ENCODE measurements at places on chromosomes 7 and 10. TPM values are rescaled to one million over a fixed set of nuclear protein-coding genes. Genes with fewer than 3 reads are reported as not detected.
A peak's percentile ranks its signal among the peaks of the same experiment; 100 is the strongest.

The PON2 gene
- 75.6 TPM for total RNA-seq

The GRID2IP gene
- 3.5 TPM for total RNA-seq

The SNX10 gene
- 40.6 TPM for total RNA-seq

The RAMP3 gene
- total RNA-seq, result 1.4 TPM

- no peak for DNase-seq
Measured at GRCh38 chr7:102081244-102081627, 205.4 kb upstream of the SH2B2 start.

DNA sequence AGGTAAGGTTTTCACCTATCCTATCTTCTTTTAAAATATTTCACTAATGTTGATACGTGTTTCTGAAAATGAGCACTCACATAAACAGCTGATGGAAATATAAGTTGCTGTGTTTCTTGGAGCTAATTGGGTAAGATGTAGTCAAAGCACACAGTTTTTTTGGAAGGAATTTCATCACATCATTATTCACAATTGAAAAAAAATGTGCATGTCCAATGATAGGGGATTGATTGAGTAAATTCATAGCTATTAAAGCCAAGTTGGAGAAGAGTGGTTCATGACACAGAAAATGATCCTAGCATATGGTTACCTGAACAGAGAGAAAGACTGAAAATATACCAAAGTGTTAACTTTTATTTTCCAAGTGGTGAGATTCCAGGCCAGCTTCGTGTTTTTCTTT, 29.6 kb downstream of the GLI3 start:
- no peak for DNase-seq

GRCh38 chr10:43039624-43040481, 37.0 kb upstream of the RET start:
- no peak for DNase-seq

GRCh38 chr7:102221961-102222360, 64.7 kb upstream of the SH2B2 start:
- DNase-seq, result no peak

DNA sequence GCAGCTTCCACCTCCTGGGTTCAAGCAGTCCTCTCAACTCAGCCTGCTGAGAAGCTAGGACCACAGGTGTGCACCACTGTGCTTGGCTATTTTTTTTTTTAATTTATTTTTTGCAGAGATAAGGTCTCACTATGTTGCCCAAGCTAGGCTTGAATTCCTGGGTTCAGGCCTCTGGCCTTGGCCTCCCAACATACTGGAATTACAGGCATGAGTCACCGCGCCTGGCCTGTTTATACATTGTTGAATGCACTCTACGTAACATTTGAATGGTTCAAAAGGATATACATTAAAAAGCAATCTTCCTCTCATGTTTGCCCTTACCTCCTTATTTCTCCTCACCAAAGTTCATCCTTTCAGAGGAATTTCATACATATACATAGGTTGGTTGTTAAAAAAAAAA, 7.2 kb upstream of the SNX10 start:
- DNase-seq, result no peak

GRCh38 chr7:51702673-51703072, 386.1 kb upstream of the COBL start:
- no peak for DNase-seq

DNA sequence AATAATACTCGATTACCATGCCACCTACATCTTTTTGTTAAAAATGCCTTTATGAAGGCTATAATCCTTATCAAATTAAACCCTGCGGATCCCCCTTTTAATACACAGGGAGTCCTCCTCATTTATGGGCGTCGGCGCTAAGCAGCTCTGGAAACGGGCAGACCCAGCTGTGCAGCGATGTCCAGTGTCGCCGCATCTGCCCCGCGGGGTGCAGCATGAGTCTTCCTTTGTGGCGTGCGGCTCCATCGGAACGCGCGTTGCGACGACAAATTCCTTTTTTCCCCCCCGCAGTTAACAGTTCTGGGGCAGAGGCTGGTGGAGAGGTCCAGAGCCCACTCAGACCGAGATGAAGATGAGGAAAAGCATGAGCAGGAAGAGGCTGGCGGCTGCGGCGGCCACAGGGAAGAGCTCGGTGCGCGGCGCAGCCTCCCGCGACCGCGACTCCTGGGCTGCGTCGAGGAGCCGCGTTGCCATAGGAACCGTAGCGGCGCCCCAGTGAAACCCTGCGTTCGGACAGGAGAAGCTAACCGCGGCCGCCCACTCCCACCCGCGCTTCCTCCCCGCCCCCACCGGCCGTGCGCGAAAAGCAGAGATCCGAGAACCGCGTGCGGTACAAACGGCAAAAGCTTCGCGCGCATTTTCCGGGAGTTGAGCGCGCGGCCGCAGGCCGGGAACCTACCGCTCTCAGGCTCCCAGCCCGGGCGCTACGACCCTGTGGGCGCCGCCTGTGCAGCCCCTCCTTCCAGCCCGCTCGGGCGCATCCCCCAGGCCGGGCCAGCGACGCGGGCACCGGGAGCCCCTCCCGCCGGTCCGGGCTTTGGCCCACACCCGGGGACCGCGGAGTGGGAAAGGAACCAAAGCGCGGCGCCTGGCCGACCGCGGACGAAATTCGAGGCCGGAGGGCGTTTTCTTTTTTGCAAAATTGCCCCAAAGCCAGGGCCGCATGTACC, 130.6 kb downstream of the SPAG6 start:
- peak; percentile 17 for DNase-seq

- no peak for DNase-seq
Measured at GRCh38 chr7:73366990-73367389, 39.0 kb downstream of the FKBP6 start.

DNA sequence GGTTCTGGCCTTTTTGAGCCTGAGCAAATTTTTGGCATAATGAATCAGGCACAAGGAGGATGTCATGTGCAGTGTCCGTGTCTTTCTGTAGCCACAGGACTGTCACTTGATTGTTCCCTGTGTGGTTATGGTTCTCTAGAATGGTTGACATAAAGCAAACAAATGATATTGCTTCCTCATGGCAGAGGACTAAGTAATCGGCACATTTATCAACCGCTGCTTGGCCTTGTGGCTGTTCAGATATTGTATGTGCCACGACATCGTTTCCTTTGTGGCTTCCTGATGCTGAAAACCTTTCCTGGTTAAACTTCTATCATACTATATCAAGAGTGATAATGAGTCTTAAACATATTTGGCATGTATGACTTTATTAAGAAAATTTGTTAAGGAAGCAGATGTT, 598.8 kb downstream of the SUGCT start:
- DNase-seq, result no peak

- DNase-seq, result no peak
Measured at GRCh38 chr10:130689743-130690626, 553.8 kb downstream of the GLRX3 start.

DNA sequence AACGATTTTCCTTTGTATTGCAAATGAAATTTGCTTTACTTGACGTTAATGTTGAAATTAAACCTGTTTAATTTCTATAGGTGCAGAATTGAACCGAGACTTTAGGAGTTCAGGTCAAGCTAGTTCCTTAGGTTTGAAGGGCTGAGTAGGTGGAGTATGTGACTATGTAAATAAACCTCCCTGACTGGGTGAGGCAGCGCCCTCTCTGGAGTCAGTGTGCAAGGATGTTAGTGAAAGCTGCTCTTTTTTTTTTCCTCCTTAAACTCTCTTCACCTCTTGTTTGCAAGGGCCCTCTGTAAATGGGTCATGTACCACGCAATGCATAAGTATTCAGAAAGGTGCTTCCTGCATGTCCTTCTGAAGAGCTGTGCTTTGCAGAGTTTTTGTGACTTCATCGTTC, 33.8 kb downstream of the GALNT17 start:
- no peak for DNase-seq

DNA sequence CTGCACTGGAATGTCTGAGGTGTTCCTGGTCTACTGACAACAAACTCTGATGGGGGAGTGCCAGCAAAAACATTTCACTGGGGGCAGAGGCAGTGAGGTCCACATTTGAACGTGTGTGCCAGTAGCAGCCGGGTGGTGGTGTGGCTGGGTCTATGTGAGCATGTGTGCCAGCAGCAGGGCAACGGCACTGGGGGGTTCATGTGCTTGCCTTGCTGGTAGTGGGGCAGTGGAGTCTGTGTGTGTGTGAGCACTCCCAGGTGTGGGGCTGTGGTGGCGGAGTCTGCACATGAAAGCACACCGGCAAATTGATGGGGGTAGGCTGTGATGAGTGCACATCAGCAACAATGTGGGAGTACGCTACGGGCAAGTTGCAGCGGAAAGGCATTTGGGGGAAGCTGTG, 49.4 kb upstream of the SORCS1 start:
- no peak for DNase-seq

DNA sequence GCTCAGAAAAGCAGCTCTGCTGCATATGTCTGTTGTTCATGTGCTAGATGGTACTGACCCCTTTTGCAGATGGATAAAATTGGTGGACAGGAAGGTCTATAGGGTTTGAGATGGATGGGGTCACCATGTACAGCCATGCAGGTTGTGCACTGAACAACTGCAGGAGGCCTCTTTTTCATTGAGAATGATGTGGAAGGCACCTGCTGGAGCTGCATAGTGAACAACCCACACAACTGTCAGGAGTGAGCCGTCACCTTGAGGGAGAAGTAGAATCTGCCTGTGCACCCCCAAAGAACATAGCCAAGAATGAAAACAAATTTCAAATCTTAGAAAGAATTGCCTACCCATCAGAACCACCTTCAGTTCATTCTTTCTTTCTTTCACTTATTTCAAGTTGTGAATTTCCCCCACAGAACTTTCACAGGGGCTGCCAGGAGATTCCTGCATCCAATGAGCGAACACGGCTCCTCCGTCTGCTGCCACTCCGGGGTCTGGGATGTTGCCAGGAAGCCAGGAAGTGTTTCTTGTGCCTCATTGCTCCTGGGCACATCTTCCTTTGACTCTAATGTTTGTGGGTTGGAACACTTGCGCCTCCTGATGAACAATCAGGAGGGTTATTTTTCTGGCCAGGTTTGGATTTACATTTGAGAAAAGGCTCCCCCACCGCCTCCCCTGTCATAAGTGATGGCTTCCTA, 53.7 kb upstream of the DOCK1 start:
- DNase-seq, result no peak

GRCh38 chr7:54429111-54429510, 113.1 kb upstream of the VSTM2A start:
- DNase-seq, result no peak

DNA sequence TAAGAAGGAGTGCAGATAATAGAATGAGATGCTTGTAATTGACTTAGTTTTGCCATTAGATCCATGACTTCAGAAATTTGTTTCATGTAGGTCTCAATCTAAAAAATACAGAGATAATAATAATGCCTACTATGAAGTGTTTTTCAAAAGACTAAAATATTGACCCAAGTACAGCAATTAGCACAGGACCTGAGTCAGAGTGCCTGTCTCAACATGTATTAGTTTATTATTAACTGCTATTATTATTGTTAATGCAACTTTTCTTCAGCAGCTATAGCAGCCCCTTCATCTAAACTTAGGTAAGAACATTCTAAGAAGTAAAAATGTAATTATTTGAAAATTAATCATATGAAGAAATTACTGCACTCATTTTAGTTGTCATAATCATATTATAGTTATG, 82.9 kb upstream of the HGF start:
- DNase-seq, result no peak

- no peak for DNase-seq
Measured at GRCh38 chr10:759898-760477, 70.5 kb upstream of the DIP2C start.

DNA sequence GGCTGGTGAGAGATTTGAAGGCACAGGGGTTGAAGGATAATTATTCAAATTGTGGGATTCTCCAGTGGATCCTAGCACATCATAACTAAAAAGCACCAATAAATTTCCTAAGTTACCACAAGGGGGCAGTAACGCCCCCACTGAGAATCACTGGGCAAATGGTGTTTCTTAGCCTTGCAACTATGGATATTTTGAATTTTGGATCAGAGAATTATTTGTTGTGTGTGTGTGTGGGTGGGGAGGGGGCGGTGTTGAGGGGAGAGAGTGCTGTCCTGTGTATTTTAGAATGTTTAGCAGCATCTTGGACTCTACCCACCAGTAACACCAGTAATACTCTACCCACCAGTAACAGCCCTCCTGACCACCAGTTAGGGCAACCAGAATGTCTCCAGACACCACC, 63.3 kb upstream of the PRKG1 start:
- DNase-seq, result no peak

DNA sequence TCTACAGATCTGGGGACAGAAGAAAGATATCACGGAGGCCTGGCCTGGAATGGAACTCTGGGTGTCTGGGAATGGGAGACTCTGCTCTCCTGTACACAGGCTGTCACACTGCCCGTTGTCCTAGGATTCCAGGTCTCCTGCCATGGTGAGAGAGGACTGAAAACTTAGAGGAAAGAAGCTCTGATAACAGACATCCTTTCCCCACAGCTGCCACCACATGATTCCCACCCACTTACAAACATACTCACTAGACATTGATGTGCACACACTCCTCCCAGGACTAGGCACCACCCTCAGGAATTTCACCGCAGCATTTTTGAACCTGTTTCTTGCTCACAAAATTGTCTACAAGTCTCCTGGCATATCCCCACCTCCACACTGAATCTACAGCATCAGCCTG, 5.7 kb downstream of the ZNF92 start:
- DNase-seq, result no peak

DNA sequence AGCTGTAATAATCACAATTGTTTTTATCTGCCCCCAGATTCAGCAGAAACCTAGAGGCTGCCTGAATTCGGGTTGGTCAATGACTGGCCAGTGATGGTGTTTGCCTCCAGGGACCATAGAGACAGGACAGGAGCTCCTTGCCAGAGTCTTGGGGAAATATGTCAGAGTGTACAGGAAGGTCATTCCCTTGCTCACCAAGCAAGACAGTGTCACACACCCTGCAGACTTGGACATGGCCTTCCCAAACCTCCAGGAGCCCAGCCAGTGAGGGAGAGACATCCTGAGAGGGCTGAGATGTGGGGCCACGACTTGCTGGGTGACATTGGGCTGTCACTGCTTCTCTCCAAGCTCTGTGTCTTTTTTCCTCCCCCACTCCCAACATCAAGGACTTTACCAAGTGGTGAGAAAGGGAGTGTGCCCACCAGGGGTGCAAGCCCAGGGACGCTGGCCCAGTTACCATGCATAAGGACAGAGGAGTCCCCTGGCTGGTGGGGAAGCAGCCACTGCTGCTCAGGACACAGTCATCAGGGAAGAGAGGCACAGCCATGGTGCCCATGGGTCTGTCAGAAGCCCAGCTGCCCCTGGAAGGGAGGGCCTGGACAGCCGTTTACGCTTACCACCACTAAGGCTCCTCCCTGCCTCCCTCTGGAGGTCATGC, 25.3 kb upstream of the C10orf53 start:
- DNase-seq, result no peak

DNA sequence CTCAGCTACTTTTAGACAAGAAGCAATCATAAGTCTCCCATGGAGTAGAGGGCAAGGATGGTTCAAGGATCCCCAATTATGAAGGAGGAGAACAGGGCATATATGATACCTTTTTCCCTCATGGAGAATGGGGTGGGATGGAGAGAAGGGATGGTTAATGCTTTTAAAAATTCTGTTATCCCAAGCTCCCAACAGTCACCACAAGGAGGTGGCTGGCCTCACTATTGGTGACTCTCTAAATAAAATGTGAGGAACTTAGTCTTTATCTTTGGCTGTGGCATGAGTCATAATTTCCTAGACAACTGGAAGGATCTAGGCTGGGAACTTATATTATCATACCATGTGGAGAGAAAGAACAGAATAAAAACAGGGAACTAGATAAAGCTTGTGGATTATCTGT, 297.0 kb downstream of the PHTF2 start:
- no peak for DNase-seq

GRCh38 chr10:48494073-48494472, 110.8 kb downstream of the ARHGAP22 start:
- DNase-seq, result no peak

Measured in cerebellum (tissue), 4 donors.